ENCODE measurements at places on chromosomes 2 and 18. TPM values are rescaled to one million over a fixed set of nuclear protein-coding genes. Genes with fewer than 3 reads are reported as not detected.

ATP6V1C2 gene
- polyA plus RNA-seq = 0.18 TPM

CDC42EP3 gene
- polyA plus RNA-seq = 295 TPM

RNF138 gene
- polyA plus RNA-seq = 19.6 TPM

MOCOS gene
- polyA plus RNA-seq = 17.9 TPM

STEAP3 gene
- 33.8 TPM for polyA plus RNA-seq

GRCh38 chr2:55896633-55897032, 26.9 kb downstream of the EFEMP1 start:
- no peak for DNase-seq

Data from GM23248 (cell line).